ENCODE measurements at places on chromosomes 4 and X.

DNA sequence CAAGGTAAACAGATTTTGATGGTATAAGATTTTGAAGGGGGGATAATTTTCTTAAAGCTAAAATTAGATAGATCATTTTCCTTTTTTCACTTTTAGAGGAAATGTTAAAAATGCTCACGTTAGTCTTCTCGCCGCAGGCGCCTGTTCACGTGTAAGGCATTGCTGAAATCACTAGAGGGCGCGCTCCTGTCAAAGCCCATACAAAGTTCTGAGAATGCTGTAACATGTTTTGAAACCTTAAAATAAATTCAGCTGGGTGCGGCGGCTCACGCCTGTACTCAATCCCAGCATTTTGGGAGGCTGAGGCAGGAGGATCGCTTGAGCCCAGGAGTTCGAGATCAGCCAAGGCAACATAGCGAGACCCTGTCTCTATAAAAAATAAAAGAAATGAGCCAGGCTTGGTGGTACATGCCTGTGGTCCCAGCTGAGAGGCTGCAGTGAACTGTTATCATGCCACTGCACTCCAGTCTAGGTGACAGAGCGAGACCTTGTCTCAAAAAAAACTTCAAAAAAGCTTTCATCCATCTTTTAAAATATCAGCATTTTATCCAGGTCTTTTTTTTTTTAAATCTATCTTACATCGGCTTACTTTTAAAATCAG is 138.0 kb downstream of the RBMX2 start:
- DNase-seq = peak; percentile 45

- no peak for DNase-seq
Measured at GRCh38 chr4:80486603-80487002, 151.1 kb downstream of the CFAP299 start.

- no peak for DNase-seq
Measured at GRCh38 chr4:98728433-98728832, 70.0 kb upstream of the TSPAN5 start.

DNA sequence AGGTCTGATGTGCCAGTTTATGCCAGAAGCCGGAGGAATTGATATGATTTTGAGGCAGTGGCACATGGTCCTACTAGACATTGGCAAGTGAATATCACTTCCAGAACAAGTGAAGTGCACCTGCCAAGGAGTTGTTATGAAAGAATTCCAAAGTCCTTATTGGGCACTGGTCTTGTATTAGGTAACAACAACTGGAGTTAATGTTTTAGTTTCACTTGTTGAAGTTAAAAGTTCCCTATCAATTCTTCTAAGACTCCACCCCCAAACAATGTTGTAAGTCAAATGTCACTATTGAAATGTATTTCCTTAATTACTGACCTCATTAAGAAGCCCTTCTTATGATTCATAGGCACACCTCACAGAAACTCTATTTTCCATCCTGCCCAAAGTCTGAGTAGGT is 3.1 kb downstream of the TET2 start:
- DNase-seq = no peak

DNA sequence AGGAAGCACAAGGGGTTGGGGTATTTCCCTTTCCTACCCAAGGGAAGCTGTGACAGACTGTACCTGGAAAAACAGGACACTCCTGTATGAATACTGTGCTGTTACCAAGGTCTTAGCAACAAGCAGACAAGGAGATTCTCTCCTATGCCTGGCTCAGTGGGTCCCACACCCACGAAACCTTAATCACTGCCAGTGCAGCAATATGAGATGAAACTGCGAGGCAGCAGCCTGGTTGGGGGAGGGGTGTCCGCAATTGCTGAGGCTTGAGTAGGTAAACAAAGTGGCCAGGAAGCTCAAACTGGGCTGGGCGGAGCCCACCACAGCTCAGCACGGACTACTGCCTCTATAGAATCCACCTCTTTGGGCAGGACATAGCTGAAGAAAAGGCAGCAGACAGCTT is 197.7 kb downstream of the INPP4B start:
- DNase-seq = no peak

GRCh38 chr4:89514811-89515210 is 207.2 kb upstream of the GPRIN3 start:
- DNase-seq = no peak

DNA sequence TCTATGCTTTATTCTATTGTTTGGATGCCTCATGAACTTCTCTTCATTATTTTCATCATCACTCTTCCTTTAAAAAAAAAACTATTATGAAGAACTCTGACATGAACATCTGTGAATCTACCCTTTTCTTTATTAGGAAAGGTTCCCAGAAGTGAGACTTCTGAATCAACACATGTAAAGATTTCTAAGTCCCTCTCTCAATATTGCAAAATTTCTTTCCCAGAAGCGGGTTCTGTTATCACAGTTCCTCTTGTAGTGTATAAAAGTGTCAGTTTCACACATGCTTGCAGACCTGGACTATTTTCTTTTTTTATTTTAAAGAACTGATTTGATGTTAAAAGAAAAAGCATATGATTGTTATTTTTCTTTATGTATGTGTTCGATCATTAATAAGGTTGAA is 330.8 kb upstream of the KLF3 start:
- no peak for DNase-seq

GRCh38 chr4:55450566-55450965 is 54.8 kb downstream of the TMEM165 start:
- no peak for DNase-seq

DNA sequence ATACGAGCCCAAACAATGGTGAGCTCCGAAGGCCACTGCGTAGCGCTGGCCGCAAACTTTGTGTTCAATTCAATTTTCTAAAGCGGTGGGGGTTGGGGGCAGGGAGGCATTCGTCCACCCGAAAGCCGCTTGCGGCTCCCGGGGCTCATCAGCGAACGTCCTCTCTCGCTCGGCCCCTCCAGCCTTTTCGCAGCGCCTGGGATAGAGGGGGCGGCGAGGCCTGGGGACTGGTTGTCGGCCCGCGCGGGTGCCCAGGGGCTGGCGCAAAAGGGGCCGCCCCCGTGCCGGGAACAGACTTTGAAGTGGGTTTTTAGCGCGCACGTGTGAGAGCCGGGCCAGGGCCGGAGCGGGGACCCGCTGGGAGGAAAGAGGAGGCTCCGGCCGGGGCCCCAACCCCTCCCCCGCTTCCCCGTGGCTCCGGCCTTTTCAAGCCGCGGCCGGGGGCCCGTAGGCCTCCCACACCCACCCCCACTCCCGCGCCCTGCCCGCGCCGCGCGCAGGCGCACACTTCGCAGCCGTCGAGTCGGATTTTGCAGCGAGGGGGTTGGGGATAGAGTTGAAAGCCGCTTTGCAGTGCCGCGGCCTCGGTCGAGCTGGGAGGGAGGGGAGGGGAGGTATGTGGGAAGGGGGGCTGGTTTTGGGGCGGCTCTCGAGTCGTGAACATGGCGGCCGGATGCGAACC is 8.3 kb downstream of the ZIC3 start:
- no peak for DNase-seq

GRCh38 chr4:182906786-182907185 is 10.4 kb downstream of the DCTD start:
- DNase-seq = no peak

DNA sequence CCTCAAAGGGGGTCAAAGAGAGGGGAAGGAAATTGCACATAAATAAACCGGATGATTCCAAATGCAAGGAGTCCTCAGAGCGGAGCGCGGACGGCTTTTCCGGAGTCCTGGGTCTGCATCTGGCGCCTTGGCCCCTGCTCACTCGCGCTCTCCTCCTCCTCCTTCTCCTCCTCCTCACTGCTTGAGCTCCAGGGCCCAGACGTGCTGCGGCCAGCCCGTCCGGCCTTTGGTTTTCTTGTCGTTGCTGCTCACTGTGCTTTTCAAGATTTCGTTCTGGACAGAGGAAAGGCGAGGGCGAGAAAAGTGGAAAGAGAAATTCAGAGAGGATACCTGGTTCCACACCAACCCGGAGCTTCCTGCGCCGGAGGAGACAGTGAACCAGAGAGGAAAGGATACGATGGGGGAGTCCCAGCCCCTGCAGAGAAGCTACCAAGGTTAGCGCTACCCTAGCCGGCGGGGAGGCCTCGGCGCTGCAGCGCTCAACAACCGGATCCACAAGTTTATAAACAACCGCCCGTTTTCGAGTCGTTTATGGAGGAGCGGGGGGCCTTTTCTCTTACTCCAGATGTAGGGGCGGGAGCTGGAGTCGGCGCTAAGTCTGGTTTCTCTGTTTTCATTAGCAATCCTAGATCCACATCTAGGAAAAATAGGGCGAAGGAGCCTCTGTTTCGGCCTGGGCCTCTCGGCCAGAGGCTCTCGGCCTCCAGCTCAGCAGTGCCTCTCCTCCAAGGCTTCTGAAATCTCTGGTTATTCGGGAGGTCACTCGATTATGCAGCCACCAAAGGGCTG is 2.7 kb downstream of the HAND2 start:
- DNase-seq = no peak

DNA sequence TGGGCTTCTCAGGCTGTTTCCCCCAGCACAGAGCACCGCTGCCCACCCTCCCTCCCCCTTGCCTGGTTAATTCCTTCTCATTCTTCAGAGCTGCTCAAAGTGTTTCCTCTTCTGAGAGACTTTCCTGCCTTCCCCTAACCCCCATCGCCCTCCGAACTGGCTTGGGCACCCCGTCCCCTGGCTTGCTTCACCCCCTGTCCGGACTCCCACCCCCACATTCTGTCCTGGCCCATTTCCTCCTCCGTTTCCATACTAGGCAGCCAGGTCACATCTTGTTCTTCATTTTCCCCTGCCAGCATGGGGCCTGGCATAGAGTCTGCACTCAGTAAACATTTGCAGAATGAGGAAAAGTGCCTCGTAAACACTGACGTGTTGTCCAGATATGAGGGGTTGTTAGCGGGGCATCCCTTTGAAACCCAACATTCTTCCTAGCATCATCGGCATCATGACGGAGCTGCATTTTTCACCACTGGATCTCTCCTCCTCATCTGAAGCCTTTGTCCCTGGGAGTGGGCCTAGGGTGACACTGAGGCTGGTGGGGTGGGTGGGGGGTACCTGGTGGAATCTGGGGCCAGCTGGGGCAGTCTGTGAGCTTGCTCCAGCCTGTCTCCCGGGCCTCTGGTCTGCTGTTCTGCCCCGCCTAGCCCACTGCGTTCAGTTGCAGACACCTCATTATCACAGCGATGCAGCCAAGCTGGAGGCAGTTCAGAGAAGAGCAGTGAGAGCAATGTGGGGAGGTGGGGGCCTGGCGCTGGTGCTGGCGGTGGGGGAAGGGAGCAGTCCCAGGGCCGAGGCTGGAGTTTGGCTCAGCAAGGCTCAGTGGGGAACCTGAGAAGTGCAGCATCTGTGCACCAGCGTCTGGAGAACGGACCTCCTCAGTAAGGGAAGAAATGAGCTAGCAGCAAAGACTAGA is 149.4 kb upstream of the PJA1 start:
- DNase-seq = no peak

DNA sequence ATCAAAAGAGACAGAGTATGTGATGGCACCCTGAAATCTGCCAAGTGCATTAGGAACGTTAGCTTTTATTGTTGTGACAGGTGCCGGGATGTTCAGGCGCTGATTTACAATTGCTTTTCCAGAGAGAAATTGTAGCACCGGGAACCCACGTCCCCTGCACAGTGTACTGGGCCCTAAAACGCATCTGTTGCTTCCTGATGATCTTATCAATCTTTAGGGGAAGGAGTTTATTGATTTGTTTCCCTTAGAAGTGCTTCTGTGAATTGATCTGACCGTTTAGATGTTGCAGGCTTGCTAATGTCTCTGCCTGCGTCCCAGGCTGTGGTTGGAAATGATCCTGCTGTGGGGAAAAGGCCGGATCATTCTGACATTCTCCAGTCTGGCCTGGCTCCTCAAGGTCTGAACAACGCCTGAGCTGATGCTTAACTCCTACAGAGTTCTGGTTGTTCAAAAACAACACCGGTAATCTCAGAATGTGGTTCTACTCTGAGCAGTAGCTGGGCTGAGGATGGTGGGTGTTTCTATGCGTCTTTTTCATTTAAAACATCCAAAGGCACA is 16.9 kb downstream of the PHOX2B start:
- no peak for DNase-seq

DNA sequence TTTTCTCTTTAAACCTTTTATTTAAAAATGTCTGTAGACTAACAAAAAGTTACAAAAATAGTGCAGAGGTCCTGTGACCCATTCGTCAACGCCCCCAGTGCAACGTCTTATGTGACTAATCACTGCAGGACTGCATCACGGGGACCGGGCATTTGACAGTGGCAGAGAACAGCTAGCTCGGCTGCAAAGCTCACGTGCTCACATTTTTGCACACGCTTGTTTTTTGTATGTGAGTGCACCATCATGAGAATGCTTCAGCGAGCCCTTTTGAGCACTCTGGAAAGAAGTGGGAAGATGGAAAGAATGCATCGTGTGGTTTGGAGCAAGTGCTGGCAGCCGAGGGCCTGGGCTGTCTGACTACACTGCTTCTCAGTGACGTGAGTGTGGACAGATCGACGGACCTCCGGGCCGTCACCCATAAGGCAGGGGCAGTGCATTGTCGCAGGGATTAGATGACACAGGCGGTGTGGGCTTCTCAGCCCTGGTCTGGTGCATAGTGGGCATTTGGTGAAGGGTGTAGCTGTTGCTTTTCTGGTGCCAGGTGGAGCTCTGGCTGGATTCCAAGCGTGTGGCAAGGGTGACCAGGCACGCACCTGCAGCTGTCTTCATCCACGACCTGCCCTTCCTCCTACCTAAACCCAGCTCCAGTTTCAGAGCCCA is 17.7 kb downstream of the SPON2 start:
- DNase-seq = no peak

DNA sequence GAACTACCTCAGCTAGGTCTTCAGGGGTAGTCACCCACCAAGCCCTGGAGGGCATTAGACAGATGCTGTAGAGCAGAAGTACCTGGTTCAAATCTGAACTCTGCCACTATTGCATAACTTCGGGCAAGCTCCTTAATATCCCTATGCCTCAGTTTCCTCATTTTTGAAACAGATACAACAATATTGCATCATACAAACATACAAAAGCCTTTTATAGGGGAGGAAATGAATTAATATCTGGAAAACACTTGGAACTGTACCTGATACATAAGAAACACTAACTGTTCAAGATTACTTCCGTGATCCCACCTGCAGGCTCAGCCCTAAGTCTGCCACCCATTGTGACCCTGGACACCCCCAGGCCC is 166.1 kb downstream of the EFNB1 start:
- no peak for DNase-seq

DNA sequence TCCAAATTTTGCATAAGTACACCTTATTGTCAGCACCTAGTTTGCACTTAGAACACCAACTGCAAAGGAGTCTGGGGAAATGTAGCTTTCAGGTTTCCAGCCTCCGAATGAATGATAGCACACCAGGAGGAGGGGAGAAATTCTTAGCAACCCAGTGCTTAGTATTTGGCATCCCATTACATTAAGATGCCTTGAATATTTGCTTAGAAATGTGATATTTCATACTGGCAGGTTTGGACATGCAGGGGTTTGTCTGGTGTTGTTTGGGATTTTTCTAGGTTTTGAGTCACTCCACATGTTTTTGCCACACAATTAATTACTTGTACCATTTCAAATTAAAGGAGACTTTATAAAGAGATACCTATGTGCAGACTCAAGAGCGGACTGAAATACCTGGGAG is 60.3 kb upstream of the CAMK2D start:
- DNase-seq = no peak
